ENCODE measurements at places on chromosomes 11 and 22.

DNA sequence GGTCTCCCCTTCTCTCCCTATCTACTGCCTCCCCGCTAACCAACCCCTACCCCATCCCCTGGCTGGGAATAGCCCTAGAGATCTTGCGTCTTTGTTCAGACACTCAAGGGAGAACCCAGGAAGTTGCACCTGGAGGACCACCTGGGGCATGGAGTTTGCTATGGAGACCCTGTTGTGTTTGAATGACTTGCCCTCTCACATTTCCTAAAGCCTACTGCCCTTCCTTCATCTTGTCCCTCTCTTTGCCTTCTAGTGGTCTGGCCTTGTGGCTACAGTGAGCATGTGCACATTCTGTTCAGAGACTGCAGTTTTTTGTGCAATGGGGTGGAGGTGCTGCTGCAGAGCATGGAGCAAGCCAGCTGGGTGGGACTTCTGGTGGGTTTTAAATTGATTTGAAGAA is 42.5 kb downstream of the ZNRF3 start:
- no peak for DNase-seq

GRCh38 chr22:37148742-37149665 is 712 bp downstream of the IL2RB start:
- no peak for DNase-seq

- DNase-seq = peak; percentile 51
Observed at GRCh38 chr11:65417702-65418430, 4.7 kb upstream of the NEAT1 start.

DNA sequence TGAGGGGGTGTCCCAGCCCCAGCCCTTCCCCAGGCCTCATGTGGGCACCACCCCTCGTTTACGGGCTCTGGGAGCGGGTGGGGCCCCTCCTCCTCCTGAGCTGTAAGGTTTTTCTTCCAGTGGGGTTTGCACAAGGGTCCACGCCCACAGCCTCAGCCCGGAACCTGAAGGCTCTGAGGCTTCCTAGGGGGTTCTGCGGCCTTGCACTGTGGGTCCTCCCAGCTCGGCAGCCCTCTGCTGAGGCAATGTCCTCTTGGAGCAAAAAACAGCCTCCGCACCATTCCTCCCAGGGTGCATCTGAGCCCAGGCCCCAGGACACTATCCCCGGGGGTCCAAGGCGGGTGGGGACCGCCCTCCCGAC is 14.1 kb downstream of the H19 start:
- no peak for DNase-seq

GRCh38 chr11:78576549-78577097 is 2.0 kb upstream of the NARS2 start:
- DNase-seq = no peak

DNA sequence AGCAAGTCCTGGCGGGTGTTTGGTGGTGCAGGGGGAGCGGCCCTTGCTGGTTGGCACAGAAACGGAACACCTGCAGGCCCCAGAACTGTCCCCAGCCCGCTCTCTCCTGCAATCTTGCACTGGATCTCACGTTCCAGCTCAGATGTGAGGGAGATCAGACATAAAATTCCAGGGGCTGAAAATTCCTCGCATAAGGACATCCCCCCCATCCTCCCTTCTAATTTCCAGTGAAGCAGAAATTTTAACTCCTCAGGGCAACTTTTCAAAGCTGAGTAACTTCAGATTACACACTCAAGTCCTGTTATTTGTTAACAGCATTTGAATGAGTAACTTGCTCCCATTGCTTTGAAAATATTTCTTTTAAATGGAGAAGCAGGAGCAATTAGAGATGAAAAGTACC is 40.3 kb upstream of the RASSF10 start:
- DNase-seq = no peak

Measured in T-helper 2 cell treated with Interferon-gamma antibody and Interleukin-4, amounts not matched to agents 5 μg/mL and 100 μg/mL, for 36 hours (primary cell).